ENCODE measurements at places on chromosomes 7 and 10.

DNA sequence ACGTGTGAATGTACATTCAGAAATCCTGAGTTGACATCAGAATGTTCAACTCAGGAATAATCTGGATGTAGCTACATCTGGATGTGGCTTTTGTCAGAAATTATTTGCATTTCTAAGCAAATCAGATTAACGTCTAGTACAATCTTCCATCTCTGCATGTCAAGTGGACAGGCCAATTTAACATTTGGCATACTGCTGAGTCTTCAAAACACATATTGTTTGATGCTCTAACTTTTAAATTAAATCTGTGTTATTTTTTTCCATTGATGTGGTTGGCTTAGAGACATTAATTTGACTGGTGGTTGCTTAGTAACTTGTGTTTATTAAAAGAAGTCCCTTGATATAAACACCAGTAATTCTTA lies 3.4 kb downstream of the STAMBPL1 start:
- DNase-seq = no peak

DNA sequence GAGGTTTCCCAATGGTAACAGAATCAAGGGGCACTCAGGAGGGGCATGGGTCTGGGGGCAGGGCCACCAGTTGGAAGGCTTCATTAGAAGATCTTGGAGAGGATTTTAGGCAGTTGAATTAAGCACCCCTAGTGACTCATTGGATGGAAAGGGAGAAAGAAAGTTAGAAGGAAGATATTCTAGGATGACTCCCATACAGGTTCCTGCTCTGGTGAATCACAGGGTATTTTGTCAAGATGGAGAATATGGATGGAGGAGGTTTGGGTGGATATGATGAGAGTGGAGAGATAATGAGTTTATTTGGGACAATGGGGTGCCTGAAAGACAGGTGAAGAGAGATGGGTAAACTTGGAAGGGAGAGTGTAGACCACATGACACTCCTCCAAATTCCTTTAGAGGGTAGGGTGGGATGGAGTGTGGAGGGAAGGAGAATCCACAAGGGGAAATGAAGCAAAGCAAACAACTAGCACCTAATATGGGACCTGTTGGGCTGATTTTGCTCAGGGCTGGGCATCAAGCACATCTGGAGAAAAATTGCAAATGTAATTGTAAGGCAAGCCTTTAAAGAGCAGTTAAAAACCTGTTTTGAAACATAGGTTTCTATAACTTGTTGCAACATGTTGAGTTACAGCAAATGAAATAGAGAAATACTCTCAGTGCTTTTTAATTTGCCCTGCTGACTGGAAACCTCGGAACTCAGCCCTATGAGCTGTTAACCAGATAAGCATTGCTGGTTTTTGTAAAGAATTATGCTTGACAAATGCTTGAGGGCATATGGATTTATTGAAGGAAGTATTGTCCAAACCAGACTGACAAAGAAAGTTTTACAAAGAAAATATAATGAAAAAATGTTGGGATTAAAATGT lies 2.9 kb upstream of the ENTPD7 start:
- DNase-seq = no peak

DNA sequence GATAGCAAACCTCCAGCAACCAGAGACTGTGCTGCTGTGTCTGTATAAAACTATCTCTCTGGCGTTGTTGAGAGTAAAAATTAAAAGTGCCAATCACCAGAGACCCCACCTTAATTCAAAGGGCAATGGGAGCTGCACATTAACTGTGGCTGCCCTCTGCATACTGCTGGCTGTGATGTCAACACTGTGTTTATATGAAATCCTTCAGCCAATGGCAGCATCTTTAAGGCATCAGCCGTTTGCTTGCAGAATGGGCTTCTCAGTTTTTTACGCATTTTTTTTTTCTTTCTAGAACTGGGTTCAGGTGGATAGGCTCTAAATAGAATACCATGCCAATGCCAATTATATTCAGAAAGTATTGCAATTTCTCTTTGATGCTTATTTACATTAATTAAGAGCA lies 47.7 kb downstream of the CHN2 start:
- no peak for DNase-seq

DNA sequence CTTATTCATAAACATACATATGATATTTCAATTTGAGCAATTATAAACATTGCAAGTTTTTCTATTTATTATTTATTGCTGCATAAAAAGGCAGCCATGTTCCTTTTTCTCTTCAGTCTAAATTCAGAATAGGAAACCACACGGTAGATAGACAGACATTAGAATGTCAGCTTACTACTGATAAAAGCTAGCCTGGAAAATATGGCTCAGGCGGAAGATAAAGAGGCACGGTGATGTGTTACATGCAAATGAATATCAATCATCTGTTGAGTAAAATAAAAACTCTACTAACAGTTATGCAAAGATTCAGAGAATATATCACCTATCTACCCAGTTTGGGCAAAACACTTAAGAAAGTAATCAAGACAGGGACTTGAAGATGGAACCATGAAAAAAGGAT lies 73.5 kb upstream of the PDSS1 start:
- no peak for DNase-seq

- no peak for DNase-seq
Measured at GRCh38 chr10:75034131-75034512, 77.3 kb upstream of the SAMD8 start.

GRCh38 chr7:80941208-80941758 lies 22.4 kb upstream of the SEMA3C start:
- DNase-seq = no peak

- DNase-seq = no peak
Measured at GRCh38 chr10:79188154-79188965, 119.6 kb downstream of the ZMIZ1 start.

DNA sequence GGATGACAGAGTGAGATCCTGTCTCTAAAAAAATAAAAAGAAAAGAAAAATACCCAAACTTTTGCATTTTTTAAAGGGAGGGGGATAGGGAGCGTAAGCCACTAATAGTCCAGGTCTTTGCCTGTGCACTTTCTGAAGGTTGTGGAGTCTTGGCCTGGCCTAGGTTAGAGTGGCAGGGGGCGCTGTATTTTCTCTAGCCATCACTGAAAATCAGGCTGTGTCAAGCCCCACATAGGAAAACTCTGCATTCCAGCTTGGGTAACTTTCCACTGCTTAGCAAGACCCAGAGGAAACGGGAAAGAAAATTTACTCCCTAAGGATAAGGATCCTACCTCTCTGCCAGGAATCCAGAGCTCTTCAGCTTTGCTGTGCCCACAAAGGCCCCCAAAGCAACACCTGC lies 10.5 kb upstream of the PAX4 start:
- no peak for DNase-seq

- no peak for DNase-seq
Measured at GRCh38 chr10:129448086-129448485, 19.0 kb upstream of the MGMT start.

- no peak for DNase-seq
Measured at GRCh38 chr7:25989140-25989705, 162.8 kb upstream of the NFE2L3 start.

DNA sequence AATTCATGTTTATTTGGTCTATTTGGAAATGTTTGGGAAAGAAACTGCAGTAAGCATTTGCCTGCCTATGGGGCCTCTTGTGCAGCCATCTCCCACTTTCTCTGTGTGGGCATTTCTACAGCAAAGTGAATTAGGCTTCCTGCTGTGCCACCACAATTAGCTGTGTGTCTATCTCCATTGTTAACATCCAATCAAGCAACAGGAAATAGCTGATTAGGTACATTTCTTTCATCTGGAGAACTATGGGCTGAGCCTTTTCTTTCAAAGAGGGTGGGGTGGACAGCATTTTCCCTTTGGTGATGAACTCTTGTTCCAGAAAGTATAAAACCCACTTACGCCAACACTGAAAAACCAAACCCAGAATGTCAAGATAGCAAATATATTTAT lies 640.0 kb downstream of the ACTR3B start:
- no peak for DNase-seq

DNA sequence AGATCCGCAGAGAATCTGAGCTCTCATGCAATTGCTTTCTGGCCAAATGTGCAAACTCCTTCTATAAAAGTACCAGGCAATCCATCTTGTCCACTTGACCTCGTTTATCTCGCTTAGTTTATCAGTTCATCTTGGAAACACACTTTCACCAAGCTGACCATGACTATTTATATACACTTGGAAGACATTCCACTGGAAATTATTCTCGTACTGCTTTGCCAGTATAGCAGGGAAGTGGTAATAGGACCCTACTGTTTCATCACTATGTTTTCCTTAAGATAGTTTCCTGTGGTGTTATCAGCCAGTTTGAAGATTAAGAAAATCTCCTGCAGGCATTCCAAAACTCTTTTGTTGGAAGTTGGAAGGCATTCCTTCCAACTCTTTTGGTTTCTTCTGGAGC lies 115.3 kb upstream of the FAM171A1 start:
- DNase-seq = no peak

DNA sequence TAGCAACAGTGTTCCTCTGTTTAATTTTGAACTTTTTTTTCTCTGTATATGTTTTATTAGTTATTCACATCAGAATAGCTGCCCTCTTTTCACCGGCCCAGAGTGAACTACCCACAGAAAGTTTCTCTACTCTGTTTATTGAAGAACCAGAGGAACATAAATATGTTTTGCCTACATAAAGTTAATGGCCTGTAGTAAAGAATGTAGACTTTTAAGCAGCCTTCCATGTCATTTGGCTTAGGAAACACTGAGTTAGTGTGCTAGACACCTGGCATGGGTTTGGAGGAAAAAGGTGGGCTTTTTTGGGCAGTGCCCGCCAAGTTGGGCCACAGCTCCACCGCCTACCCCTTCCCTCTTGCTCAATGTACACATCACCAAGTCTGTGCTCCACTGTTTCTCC lies 8.9 kb upstream of the MEST start:
- DNase-seq = no peak

DNA sequence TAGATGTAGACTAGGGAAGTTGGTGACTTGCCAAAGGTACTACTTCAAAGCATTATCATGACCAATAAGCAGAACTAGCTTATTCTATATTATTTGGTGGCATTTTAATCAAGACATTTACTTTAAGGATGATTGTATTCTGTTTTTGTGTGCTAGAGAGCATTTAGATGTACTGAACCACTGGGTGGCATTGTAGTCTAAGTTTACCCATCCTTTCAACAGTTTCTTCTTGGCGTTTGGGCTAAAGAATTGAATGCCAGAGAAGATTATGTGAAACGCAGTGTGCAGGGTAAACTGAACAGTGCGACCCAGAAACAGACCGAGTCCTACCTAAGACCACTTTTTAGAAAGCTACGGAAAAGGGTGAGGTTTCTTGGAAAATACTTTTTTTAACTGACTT lies 26.8 kb downstream of the PRPF18 start:
- no peak for DNase-seq

DNA sequence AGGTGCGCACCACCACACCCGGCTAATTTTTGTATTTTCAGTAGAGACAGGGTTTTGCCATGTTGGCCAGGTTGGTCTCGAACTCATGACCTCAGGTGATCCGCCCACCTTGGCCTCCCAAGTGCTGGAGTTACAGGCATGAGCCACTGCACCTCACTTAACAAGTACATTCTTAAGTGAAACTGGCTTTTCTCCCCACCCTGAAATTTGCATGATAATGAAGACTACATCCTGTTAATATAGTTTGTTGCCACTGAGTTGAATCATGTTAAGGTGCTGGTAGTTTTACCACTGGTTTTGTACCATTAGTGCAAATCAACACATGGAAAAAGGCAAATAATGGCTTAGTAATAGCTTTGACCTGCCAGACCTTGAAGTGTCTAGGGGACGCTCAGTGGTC lies 62.2 kb downstream of the MPLKIP start:
- DNase-seq = no peak

- no peak for DNase-seq
Measured at GRCh38 chr10:35456153-35456720, 119.9 kb downstream of the CCNY start.

DNA sequence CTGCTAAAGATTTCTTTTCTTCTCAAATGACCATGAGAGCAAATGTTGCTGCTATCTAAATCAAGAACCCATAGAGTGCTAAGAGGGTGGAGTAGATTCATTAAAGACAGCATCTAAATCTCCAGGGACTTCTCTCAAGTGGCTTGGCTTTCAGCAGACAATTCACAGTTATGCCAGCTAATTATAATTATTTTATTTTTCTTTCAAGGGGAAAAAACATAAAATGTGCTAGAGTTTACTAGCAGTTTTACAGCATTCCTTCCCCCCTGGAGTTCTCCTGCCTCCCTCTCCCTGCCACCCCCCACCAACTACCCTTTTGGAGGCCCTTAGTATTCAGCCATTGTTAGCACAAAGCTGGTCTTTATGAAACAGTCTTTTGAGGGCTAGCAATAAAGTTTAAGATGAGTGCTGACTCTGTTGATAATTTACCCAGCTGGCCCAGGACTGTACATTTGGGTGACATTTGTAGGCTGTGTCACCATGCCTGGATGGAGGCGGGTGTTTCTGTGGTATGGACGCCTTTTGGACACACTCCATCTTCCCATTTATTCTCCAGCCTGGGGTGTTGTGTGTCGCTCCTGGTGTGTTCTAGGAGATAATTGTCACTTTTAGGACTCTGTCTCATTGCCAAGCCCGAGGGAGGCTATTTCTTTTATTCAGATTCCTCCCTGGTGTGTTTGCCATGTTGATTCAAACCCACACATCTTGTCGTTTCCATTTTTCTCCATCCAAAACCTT lies 160.2 kb downstream of the CREB5 start:
- no peak for DNase-seq

- DNase-seq = no peak
Measured at GRCh38 chr7:44448922-44449583, 41.4 kb downstream of the NUDCD3 start.

- DNase-seq = no peak
Measured at GRCh38 chr7:113320419-113320818, 202.1 kb upstream of the SMIM30 start.

DNA sequence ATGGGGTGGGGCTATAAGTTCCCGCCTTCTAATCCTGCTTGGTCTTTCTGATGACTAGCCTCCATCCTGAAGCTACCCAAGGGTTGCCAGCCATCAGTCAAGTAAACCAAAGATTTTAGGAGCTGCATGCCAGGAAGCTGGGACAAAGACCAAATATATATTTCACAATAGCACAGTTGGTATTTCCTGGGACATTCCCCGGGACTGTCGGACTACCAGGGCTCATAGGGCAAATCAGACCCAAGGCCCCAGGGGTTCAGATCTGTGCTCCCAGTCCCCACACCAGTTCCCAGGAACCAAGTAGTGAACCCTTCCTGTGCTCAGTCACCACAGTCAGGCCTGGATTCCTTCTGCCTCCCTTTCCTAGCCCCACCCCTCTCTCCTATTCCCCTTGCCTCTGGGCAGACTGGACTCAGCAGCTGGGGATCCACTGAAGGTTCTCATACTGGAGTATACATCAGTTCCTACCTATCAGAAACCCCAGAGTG lies 5.7 kb upstream of the CXCL12 start:
- no peak for DNase-seq

- no peak for DNase-seq
Measured at GRCh38 chr7:824081-824480, 8.2 kb upstream of the SUN1 start.

- DNase-seq = no peak
Measured at GRCh38 chr10:125343118-125343925, 183.0 kb upstream of the CTBP2 start.

DNA sequence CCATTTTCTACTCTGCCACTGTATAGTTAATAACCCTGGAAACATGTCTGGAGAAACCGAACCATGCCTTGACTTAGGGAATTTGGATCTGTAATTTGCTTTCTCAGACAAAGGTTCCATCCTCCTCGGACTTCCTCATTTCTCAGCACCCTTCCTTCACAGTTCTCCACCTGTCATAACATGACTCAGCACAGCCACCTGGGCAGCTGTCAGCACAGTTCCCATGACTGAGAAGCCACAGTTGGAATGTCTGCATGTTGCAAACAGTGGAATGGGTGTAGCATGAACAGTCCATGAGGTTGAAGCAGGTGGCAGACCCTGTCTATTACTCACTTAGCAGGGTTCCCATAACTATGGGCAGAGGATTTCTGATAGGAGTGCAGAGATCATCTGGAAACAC lies 634 bp upstream of the OR9A4 start:
- no peak for DNase-seq

- DNase-seq = no peak
Measured at GRCh38 chr10:50439187-50439586, 184.6 kb downstream of the SGMS1 start.

All from NCI-H1048 (cell line).